ENCODE measurements at places on chromosomes 12 and 14. TPM values are rescaled to one million over a fixed set of nuclear protein-coding genes. Genes with fewer than 3 reads are reported as not detected.

The INSM2 gene
- 24.3 TPM for total RNA-seq

The KRT71 gene
- 0.77 TPM for total RNA-seq

The OTUB2 gene
- total RNA-seq: 3.8 TPM

The MFAP5 gene
- 96.9 TPM for total RNA-seq

The MYL2 gene
- total RNA-seq: 16.3 TPM

Measured in camera-type eye (tissue), 1 donor.